Activated T-cell treated with anti-CD3 and anti-CD28 coated beads for 4 hours (primary cell): ENCODE measurements at places on chromosomes 5 and 9.

GRCh38 chr9:18805386-18805785 is 227.6 kb downstream of the SAXO1 start:
- no peak for DNase-seq

DNA sequence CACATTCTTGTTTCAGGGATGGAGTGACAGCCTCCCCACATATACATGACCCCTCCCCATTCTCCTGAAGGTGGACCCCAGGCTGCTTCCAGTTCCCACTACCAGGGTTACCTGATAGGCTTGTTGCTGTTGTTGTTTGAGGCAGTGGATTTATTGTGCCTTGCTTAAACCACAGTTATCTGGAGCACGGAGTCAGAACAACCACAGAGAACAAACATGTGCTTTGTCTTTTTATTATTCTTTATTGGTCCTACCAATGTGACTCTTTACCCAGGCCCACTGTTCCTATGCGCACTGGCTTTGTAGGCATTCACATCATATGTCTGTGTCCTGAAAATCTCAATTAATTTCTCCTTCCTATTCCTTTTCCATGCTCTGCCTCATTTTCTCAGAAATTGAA is 41.2 kb upstream of the IPPK start:
- DNase-seq, result no peak

GRCh38 chr9:94212091-94212490 is 47.0 kb upstream of the ZNF169 start:
- DNase-seq, result no peak

DNA sequence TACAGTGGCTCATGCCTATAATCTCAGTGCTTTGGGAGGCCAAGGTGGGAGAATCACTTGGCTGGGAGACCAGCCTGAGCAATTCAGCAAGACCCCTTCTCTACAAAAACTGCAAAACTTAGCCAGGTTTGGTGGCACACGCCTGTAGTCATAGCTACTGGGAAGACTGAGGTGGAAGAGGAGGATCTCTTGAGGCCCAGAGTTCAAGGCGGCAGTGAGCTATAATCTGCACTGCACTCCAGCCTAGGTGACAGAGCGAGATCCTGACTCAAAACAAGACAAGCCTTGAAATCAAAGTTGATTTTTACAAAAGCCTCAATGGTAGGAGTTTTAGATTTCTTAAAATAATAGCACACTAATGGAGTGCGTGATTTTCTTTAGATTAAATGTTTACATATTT is 14.6 kb downstream of the UBE2D2 start:
- no peak for DNase-seq

GRCh38 chr5:56466136-56466816 is 233.1 kb upstream of the ANKRD55 start:
- DNase-seq, result no peak

DNA sequence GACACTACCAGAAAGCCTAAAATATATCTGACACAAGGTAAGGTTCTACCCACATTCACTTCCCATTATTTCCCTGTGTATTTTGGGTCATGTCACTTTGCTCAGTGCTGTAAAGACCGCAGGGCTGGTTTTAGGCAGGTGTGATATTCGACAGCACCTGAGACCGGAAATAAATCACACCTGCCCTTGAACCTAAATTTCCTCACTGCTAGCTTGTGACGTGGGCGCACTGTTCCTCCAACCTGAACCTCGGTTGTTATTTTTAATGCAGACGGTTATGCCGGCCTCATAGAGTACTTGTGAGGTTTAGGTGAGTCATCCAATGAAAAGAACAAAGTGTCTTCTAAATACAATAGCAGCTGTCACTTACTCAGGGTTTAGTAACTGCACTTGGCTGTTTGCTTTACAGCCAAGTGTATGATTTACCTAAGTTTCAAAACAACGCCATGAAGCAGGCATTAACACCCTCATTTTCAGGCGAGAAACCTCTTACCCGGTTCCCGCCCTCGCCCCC is 20.7 kb upstream of the ZNF782 start:
- DNase-seq, result no peak

DNA sequence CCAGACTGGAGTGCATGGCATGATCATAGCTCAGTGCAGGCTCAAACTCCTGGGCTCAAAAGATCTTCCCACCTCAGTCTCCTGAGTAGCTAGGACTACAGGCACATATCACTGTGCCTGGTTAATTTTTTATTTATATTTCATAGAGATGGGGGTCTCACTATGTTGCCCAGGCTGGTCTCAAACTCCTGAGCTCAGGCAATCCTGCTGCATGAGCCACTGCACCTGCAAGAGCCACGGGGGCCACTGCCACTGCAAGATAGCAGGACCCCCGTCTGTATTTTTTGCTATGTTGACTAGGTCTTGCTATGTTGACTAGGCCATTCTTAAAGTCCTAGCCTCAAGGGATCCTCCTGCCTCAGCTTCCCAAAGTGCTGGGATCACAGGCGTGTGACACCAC is 6.5 kb downstream of the CYSTM1 start:
- DNase-seq, result no peak

GRCh38 chr9:114299286-114300152 is 23.4 kb upstream of the ORM1 start:
- DNase-seq, result no peak

- DNase-seq, result no peak
These were observed 201.8 kb downstream of the GLIS3 start for GRCh38 chr9:4098031-4098430.
